ENCODE measurements at places on chromosomes 1 and 21.

DNA sequence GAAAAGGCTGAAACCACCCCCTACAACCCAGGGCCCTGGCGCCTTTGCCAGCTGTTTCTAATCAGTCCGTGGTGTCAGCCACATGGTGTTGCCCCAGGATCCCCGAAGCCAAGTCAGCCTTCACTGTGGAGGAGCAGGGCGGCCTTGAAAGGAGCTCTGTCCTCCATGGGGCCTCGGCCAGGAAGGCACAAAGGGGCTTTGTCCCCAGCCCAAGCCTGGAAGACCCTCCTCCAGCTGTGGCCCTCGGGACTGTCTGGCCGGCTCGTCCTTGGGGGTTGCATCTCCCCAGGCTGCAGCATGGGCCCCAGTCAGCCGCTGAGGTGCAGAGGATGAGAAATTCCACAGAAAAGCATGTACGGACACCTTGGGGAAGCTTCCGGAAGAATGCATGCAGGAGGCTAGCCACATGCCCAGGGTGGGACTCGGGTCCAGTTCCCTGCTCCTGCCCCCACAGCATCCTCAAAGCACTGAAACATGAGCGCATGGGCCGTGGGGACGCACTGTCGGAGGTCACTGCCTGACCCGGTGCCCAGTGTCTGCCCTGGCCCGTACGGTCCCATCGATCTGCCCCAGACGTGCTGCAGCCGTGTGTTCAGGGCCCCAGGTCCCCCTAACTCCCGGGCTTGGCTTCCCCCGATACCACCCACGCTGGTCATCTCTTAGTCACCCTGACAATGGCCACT is 38.6 kb upstream of the POFUT2 start:
- no peak for DNase-seq

- DNase-seq: no peak
These were observed 797.6 kb downstream of the ADGRL2 start for GRCh38 chr1:82598337-82598736.

DNA sequence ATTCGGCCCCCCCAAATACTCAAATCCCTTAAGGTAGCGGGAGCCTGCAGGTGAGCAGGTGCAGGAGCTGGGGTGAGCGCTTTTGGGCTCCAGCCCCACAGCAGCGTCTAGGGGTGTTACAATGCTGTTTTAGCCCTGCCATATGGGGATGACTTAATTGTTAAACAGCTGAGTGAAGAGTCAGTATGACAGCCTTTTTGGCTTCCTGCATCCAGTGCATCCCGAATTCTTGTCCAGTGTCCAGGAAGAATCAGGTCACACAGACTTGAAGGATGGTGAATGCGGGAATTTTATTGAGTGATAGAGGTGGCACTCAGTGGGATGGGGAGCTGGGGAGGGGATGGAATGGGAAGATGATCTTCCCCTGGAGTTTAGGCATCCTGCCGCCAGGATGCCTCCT is 30.4 kb upstream of the HHAT start:
- no peak for DNase-seq

- no peak for DNase-seq
These were observed 576.2 kb downstream of the PTPRU start for GRCh38 chr1:29812408-29813135.

DNA sequence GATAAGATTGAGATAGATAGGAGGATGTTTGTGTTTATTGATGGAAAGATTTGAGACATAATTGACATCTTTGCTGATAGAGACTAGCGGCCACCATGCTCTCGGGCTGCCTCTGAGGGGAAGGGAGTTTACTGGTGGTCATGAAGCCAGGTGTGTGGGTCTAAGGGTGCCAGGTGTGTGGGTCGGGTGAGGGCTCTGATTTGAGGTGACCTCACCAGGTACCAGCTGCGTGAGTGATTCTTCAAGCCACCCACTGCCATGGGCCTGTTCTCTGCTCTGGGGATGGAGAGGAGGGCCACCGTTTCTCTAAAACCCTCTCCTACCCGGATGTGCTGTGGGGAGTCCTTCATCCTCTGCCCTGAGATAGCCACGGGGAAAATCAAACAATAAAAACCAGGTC is 3.2 kb downstream of the UBASH3A start:
- DNase-seq: no peak

- no peak for DNase-seq
These were observed 1.5 kb upstream of the KIF17 start for GRCh38 chr1:20719261-20719660.

- no peak for DNase-seq
These were observed 19.7 kb downstream of the BCAR3 start for GRCh38 chr1:93661829-93662474.

DNA sequence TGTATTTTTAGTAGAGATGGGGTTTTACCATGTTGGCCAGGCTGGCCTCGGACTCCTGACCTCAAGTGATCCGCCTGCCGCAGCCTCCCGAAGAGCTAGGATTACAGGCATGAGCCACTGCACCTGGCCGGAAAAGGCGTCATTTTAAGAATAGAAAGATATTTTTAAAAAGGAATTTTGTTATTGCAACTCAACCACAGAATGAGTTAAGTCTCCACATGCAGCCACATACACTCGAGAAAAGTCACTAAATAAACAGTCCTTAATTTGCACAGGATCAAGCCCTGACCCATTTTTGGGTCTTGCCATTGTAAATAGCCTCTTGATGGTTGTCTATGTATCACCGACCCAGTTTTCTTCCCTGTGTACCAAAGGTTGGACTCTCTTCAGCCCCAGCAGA is 85.5 kb downstream of the FBXO2 start:
- no peak for DNase-seq

DNA sequence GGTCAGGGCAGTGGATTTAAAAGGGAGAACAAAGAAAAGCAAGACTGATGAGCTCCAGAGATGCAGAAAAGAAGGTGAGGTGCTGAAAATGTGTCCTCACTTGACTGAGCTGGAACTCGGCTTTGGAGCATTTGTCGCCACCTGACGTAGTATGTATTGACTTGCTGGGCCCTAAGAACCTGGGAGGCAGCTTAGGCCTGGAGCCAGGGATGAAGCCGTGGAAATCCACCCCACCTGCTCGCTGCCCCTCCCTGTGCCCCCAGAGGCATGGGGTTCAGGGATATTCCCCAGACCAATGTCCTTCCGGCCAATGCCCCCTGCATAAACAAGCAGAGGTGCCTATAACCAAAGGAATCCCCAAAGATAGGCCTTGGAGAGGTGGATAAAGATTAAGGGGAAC is 14.3 kb downstream of the MRAP start:
- DNase-seq: no peak

GRCh38 chr1:157304271-157304670 is 166.1 kb upstream of the ETV3 start:
- no peak for DNase-seq

DNA sequence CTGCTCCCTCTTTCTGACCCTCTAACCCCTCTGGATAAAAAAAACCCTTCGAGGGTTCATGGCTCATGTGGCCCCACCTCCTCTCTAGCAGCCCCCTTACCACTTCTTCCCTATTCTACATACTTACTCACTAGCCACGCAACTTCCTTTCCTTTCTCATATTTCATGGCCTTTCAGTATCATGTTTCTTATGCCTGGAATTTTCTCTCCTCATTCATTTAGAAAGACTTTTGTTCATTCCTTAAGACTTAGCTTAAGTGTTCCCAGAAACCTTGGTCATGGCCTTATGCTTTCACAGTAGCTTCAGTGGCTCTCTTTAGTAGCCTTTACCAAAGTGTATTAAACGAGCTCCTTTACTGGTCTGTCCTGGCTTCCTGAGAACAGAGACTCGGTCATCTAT is 6.1 kb downstream of the ACP6 start:
- DNase-seq: no peak

DNA sequence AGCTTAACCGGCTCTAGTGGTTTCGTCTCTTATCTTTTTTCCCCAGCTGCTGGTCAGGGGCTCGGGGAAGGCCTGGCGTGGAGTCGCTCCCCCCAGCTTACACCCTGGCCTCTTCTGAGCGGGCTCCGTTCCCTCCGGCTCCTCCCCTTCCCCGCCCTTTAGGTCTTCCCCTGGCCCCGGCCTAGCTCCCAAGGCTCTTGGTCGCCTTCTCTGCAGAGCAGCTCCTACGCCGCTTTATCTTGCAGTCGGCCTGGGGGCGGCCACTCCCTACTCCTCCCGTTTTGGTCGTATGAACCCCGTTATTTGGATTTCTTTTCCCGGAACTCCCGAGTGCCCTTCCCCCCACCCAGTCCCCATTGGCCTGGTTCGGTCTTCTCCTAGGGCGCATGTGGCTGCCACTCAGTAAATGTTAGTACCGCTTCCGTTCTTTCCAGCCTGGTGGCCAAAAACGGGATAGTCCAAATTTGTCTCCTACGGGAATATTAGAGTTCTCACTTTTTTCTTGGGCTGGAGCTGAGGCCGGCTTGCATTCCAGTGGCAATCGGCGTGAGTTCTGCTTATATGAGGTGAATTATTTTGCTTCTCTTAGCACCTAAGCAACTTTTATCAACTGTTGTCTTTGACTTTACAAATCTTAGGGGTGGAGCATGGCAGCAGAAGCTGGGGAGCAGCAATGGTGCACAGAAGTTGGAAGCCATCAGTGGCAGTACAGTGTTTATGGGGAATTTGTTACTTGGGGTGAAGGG is 467 bp downstream of the THRAP3 start:
- no peak for DNase-seq

DNA sequence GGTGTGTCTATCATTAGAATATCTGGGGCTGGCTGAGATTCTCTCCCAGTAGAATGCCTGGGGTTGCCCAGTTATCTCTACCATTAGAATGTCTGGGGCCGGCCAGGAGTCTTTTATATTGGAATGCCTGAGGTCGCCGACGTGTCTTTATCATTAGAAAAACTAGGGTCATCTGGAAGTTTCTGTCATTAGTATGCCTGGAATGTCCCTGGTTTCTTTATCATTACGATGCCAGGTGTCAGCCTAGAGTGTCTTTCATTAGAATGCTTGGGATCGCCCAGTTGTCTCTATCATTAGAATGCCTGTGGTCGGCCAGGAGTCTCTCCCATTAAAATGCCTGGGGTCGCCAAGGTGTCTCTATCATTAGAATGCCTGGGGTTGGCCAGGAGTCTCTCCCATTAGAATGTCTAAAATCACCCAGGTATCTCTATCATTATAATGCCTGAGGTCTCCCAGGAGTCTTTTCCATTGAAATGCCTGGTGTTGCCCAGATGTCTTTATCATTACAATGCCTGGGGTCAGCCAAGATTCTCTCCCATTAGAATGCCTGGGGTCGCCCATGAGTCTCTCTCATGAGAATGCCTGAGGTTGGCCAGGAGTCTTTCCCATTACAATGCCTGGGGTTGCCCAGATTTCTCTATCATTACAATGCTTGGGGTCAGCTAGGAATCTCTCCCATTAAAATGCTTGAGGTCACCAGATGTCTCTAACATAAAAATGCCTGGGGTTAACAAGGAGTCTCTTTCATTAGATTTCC is 53.2 kb downstream of the RNF187 start:
- DNase-seq: no peak

- no peak for DNase-seq
These were observed 106.6 kb upstream of the ACTRT2 start for GRCh38 chr1:2914702-2915101.

- DNase-seq: no peak
These were observed 156.1 kb downstream of the KIF26B start for GRCh38 chr1:245310571-245311531.

DNA sequence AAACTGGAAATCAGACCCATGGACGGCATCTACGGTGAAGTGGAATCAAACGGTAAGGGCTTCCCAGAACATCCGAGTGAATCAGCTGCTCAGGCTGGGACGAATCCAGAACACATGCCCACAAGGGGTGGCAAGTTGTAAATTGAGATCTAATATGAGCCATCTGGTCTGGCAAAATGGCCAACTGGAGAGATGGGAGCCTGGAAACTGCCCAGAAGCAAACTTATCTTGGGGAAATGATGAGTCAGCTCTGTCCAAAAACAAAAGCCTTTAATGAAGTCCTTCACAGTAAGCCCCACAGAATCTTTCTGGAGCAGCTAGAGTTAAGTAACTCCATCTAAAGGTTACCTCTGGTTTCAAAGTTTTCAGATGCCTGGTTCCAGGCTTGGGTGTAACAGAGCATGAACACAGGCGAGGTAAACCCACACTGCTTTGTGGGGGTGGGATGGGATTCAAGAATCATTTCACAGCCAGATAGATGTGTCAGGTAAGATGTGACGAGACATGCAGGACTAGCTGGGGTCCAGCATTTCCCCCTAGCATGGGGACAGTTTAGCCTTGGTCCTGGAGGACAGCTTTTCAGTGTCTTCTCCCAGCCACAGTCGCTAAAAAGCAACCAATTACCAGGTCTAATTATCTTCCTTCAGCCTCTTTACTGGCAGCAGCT is 10.5 kb upstream of the SRP9 start:
- DNase-seq: no peak

GRCh38 chr1:3630161-3630611 is 5.4 kb downstream of the TPRG1L start:
- DNase-seq: no peak

DNA sequence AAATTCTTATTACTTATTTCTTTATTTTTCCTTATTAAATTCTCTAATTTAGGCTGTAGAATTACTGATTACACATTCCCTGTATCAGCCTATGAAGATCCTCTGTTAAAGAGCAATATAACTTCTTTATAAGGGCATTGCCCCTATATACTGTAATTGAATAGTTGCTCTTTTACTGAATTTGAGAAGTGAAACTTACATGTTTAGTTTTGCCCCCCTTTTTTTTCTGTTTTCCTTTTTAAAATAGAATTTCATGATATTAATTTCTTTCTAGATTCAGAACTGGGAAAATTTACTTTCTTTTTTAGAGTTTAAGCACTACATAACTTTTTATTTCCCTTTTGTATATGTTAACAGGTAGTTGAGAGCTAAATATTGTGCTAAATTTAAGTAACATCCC is 29.5 kb upstream of the PGM1 start:
- DNase-seq: no peak

DNA sequence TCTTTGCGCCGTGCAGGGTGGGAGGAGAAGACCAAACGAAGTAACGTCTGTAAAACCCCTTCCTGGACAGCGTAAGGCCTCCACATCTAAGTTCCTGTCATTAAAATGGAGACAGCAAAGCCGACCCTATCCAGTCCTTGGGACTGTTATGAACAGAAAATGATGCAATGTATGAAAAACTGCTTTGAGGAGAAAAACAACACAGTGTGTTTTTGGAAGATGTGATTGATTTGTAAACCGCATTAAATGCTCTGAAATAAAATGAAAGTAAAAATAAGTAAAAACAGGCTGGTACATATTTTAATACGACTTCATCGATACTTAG is 827 bp upstream of the URB1 start:
- no peak for DNase-seq

- DNase-seq: no peak
These were observed 74.6 kb upstream of the PTGFRN start for GRCh38 chr1:116835161-116835560.

DNA sequence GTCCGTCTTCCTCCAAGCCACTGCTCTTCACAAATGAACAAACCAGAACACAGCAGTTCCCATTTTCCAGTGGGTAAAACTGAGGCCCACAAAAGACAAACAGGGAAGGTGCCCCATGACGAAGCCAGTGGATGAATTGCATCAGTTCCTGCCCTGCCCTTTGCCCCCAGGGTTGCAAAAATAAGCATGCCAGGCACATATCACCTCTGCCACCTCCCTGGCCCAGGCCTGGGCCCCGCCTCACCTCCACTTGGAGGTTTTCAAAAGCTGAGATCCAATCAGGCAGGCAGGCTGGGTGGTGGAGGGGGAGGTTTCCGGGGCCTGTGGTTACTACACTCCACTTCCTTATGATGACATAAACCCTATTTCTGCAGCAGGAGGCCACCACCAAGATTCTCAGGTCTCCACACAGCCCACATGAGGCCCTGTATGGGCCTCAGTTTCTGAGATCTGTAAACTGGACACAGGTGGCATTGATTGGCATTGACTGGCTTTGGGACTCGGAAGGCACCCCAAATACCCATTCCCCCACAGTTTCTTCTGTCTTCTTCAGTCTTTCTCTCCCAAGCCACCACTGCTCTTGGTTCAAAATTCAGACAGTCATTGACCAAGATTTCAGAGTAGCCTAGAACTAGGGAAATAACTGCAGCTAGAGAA is 4.1 kb downstream of the KIF21B start:
- DNase-seq: peak; percentile 76
